Fibroblast of pulmonary artery (primary cell): ENCODE measurements at places on chromosomes 6 and 20.
A peak's percentile ranks its signal among the peaks of the same experiment; 100 is the strongest.

- no peak for DNase-seq
These were observed 74.4 kb upstream of the GATA5 start for GRCh38 chr20:62550087-62550632.

DNA sequence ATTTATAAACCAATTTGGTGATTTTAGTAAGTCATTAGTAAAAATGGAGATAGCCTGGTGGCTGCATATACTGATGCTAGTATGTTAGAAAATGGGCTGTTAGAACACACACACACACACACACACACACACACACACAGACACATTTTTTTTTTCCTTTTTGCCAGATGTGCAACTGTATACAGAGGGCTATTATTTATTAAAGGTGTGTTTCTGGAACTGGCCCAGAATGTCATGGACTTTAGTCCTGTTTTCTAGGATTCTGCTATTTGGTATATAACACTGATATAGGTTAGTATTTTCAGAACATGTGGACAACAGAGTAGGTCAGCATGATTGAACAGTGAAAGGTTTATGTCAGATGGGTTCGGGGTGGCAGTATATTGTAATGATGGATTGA lies 12.4 kb downstream of the MYO6 start:
- DNase-seq = no peak

GRCh38 chr6:98574984-98575383 lies 259.4 kb upstream of the POU3F2 start:
- no peak for DNase-seq

GRCh38 chr6:26157251-26158075 lies 70.2 kb downstream of the HFE start:
- peak; percentile 99 for DNase-seq

DNA sequence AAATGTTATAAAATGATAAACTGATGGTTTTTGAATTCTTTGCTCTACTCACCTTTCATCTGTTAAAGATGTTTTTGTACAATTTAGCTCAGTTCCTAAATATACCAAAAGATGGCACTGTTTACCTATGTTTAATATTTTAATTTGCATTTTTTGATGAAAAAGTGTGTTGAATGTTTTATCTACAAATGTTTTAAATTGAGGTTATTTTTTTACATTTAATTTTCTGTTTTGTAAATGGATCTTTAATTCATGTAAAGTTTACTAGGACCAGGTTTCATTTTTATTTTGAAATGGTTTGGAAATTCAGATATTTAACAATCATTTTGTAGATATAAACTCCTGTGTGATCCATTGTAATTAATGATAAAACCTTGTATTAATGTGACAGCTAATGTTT lies 30.0 kb downstream of the CDKAL1 start:
- peak; percentile 61 for DNase-seq

- peak; percentile 68 for DNase-seq
These were observed 318.9 kb upstream of the JAG1 start for GRCh38 chr20:10992731-10993130.

DNA sequence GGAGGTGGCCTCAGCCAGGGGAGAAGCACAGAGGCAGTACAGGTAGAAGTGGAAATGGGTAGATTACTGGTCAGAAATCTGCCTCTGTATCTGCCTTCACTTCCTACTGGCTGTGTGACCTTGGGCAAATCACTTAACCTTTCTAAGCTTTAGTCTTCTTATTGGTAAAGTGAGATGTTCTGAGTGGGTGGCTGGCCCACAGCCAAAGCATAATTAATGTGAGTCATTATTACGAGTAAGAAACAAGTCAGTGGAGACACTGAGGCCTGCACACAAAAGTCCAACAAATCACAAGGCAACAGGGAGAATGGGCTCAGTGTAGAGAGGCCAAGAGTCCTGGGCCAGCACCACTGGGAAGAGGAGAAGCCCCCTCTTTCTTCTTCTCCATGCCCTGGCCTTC lies 39.1 kb downstream of the NRN1 start:
- no peak for DNase-seq

- DNase-seq = no peak
These were observed 165.8 kb upstream of the SYNDIG1 start for GRCh38 chr20:24303393-24304170.

DNA sequence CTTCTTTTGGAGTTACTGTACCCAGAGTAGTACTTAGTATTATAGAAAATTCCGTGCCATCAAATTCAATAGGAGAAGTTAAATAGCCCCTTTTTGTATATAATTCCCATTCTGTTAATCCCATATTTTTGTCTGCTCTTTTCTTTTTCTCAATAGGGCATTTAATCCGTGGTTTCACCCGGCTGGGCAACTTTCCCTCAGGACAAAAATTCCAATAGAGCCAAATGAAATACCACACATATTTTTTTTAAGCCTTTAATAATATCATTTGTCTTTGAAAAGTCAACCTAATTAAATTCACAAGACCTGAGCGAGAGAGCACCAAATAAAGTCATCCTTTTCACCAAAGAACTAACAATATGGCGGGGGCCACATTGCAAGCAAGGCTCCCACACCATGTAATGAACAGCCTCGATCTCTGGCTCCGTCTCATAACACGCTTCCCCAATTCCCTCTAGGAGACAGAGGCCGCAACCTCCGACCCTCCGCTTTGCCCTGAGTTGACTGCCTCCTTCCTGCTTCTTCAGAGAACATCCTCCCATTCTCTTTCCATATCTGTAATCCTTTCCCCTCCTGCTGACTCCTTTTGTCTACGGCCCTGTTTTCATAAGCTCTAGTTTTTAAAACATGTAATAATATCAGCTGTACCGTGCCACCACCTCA lies 13.6 kb downstream of the NHSL1 start:
- no peak for DNase-seq

DNA sequence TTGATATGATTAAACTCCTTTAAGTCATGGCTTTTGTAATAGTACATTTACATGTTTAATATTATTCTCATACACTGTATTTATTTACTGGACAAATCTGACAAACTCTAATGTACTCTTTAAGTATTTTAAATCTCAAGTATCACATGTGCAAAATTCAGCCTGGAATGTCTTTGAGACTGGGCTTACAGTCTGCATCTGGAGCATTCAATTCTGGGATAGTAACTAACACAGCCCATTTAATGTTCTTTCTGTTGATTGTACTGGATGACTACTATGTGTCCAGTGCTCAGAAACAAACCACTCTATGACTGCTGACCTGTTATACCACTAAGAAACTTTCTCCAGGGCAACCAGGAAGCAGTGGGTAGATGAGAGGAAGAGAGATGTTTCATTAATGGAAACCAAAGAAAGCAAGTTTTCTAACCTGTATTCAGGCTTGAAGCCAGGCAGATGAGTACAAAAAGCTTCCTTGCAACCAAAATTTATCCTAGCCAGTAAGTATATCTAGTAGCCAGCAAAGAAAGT lies 26.8 kb downstream of the FBXL4 start:
- DNase-seq = no peak

- DNase-seq = no peak
These were observed 431 bp downstream of the LOC128125822 start for GRCh38 chr6:63572747-63573075.

- peak; percentile 24 for DNase-seq
These were observed 20.4 kb downstream of the ZUP1 start for GRCh38 chr6:116648156-116648555.

GRCh38 chr20:23290761-23291574 lies 59.6 kb upstream of the NXT1 start:
- no peak for DNase-seq
